Epithelial cell of proximal tubule (primary cell): ENCODE measurements at places on chromosomes 2 and 18.

DNA sequence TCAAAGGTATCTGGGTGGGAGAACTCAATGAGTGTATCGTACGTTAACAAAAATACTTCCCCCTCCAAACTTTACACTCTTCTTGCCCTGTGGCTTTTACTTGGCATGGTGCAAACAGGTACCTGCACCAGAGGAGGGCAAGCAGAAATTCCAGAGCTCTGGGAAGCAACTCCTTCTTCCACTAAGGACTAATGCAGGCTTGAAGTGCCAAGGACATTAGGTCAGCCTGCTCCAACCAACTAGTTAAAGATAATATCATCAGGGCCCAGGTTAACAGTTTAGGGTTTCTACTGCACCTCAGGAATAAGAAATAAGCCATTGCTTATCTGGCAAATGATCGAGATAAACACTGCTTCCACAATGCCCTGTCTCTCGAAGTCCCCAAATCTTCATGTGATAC, 70.4 kb downstream of the LRPPRC start:
- no peak for DNase-seq

GRCh38 chr2:104876606-104877570, 23.0 kb downstream of the POU3F3 start:
- DNase-seq: no peak

DNA sequence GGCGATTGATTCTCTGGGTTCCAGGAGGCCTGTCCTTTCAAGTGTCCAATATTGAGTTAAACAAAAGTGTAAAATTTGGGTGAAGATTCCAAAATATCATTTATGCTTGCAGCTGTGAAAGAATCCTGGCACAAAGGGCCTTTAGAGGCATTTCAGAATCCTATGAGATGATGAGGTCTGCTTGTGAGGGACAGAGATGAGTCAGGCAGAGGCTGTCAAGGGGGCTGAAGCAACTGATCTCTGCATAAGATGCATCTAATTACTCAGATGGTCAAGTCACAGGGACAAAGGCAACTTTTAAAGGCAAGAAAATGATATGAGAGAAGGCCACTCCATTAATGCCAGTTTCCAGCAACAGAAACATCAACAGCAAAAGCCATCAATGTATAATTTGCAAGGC, 78.8 kb downstream of the FHOD3 start:
- DNase-seq: no peak

DNA sequence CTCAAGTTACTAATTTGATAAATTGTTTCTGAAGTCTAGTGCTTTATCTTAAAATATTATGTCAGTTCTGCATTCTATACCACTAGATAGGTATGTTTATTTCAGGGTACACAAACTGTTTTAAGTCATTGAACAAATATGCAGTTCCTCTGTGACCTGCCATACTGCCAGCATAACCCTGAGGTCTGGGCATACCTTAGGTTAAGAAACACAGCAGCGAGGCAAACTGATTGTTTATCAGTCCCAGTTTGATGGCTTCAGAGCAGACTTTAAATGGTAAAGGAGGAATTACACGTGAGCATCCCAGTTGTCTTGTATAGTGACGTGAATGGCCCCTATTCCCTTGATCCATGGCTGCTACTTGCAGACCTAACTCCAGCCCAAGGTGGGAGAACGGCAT, 186.4 kb upstream of the LRRTM1 start:
- no peak for DNase-seq

DNA sequence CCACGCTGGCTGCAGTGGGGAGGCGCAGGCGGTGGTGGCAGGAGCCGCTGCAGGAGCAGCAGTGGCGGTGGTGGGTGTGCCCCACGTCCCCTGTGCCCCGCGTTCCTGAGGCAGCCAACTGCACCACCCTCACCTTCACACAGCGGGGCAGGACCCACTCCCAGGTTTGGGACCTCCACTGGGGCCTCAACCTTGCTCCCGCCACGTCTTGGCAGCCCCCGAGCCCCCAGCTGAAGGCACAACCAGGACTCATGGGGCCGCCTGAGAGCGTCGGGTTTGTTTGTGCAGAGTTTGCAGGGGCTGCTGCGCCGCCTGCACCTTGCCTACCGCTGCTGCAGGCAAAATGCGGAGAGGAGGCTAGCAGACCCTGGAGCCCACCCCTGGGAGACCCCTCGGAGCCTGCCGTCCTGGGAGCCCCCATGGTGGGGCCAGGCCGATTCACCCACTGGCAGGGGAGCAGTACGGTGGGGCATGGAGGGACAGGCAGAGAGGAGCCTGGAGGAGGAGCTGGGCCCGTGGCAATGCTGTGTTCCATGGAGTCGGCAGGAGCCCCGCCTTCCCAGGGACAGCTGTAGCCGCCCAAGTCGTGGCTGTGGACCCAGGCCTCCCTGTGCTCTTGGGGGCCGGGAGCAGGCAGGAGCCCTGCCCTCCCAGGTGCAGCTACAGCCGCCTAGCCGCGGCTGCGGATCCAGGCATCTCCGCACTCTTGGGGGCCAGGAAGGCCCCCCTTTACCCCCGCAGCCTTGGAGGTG, 14.7 kb upstream of the EML6 start:
- DNase-seq: no peak

GRCh38 chr2:167783261-167784083, 463.9 kb downstream of the STK39 start:
- DNase-seq: peak; percentile 95

DNA sequence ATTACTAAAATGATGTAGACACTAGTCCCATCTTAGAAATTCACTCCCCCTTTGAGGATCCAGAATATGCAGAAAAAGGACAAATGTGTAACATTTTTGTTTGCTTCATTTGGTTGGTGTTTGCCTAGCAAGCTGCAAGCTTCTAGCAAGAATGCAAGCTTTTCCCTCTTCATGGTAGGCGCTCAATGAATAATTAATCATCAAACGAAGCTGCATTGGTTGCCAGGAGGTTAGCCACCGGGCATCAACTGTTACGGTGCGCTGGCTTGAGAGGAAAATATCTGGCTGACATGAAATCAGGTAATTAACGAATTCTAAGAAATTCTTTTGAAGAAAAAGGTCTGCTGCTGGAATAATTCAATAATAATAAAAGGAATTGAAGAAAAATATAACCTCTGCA, 341.0 kb upstream of the KYNU start:
- peak; percentile 26 for DNase-seq

GRCh38 chr2:109137616-109138015, 8.6 kb downstream of the SH3RF3 start:
- DNase-seq: no peak

GRCh38 chr2:38174646-38175423, 98.9 kb upstream of the CYP1B1 start:
- DNase-seq: peak; percentile 99

- DNase-seq: no peak
These were observed 894.7 kb downstream of the TMEM182 start for GRCh38 chr2:103656558-103656957.

GRCh38 chr2:131029812-131030211, 63.4 kb downstream of the FAM168B start:
- DNase-seq: no peak

- DNase-seq: no peak
These were observed 688.4 kb upstream of the PIK3C3 start for GRCh38 chr18:41266616-41267015.

- DNase-seq: no peak
These were observed 148.8 kb upstream of the STON1 start for GRCh38 chr2:48380989-48381625.

DNA sequence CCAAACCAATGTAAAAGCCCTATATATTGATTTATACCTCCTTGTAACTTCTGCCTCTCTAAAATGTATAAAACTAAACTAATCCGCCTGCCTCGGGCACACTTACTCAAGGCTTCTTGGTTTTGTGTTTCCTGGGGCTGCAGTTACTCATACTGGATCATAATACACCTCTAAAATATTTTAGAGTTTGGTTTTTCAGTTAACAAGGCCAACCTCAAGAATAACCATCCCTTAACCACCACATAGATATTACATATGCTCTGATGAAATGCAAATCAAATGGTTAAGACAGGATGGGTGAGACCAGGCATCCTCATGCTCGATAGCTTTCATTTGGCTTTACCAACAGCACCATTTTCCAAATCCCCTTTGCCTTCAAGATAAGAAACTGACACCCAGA, 46.4 kb downstream of the UXS1 start:
- DNase-seq: no peak

- no peak for DNase-seq
These were observed 63.2 kb upstream of the NPAS2 start for GRCh38 chr2:100756704-100757103.
